NCI-H1048 (cell line): ENCODE measurements at places on chromosomes 3 and 15.

GRCh38 chr15:26171266-26171665 is 308.1 kb upstream of the ATP10A start:
- DNase-seq, result no peak

DNA sequence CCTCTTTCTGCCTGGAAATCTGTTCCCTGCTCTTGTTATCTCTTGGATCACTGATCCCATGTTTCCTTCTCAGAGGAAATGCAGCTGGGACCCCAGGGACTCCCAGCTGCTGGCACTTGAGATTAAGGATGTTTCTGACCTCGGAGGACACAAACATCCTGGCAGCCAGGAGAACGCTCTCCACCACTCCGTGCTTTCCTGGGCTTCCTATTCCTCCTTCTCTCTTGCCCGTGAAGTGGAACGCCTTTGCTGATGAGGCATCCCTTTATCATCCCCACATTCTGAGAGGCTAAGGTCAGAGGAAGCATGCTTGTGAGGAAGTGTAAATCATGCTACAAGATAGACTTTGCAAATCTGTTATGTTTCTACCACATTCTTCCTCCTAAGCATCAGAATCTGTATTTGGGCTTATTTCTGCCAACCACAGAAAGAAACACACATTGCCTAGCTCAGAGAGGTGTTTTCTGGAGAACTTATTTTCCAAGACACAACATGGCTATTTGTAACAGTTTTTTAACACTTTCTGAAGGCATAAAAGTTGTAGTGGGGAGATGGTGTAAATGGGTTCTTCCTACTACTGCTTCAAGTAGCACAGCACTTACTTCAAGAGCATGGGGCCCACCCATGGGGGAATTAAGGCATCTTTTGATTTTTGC is 25.6 kb upstream of the LDHAL6B start:
- no peak for DNase-seq

DNA sequence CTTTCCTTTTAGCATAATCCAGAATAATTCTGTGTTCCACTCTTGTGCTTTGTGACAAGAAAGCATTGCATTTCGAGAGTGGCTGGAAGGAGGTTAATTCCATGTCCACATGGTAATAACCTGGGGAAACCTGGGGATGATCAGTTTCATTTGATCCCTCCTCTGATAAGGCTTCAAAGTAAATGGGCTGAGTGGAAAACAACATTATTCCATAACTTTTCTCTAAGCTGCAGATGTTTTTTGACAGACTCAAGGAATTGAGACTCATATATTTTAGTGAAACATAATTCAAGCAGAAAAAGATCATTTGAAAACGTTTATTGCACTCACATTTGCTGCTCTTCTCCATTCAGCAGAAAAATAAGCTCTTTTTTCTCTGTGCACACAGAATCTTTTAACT is 44.6 kb downstream of the ROBO2 start:
- DNase-seq, result no peak

DNA sequence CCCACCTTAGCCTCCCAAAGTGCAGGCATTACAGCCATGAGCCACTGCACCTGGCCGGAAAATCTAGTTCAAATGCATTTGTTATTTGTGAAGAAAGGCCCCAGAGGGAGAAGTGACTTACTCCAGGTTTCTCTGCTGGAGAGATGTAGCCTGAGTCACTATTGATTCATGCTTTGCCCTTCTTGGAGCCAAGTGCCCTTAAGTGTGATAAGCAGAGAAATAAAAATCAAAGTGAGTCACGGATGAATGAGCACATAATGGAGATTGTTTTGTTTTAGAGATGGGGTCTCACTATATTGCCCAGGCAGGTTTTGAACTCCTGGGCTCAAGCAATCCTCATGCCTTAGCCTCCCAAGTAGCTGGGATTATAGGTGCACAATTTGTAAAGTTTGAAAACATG is 33.1 kb downstream of the CDC25A start:
- no peak for DNase-seq

- DNase-seq, result no peak
Observed at GRCh38 chr3:156259896-156260295, 139.5 kb downstream of the KCNAB1 start.
